ENCODE measurements at places on chromosomes 7 and 10.

DNA sequence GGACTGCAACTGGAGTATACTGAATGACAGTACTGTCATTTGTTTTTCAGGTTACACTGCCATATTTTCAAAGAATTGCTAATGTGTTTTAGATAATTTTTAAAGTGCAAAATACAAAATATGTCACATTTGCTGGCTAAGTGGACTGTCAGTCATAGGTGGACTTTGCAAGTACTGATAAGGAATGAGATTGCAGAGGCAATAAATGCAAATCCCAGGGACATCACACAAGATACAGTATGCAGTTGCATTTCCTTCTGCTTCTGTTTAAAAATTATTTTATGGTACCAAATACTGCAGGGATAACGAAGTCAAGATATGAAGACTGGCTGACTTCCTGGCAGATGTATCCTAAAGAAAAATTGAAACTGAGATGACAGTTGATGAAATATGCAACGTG is 237.6 kb upstream of the MAGI2 start:
- DNase-seq = no peak

GRCh38 chr7:68700414-68700813 is 897.9 kb upstream of the AUTS2 start:
- no peak for DNase-seq

GRCh38 chr7:99541212-99541611 is 10.7 kb downstream of the FAM200A start:
- DNase-seq = no peak

DNA sequence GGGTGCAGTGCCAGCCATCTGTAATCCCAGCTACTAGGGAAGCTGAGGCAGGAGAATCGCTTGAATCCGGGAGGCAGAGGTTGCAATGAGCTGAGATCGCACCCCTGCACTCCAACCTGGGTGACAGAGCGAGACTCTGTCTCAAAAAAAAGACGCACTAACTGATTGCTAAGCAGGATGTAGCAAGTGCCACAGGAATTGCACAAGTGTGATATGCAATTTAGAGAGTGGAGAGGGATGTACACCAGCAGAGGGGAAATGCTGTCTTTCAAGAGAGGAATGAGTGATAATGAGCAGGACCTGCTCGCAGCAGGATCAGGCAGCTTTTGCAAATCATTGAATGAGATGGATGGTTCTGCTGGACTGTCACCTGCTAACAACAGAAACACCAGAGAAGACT is 13.3 kb upstream of the SLC16A12 start:
- DNase-seq = no peak

DNA sequence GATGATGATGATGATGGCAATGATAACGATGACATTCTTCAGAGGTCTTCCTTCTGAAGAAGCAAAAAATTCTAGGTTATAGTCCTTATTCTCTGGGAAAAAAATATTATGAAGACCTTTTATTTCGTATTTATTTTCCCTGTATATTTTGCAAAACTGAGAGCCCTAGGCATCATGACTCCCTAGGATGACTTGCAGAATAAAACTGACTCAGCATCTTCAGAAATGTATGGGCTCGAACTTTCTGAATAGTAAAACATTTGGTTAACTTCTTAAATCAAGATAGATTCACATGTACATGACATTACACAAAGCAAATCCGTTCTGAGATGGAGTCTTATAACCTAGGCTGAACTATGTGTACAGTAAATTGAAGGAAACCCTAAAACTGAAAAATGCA is 29.4 kb downstream of the DKK1 start:
- no peak for DNase-seq

DNA sequence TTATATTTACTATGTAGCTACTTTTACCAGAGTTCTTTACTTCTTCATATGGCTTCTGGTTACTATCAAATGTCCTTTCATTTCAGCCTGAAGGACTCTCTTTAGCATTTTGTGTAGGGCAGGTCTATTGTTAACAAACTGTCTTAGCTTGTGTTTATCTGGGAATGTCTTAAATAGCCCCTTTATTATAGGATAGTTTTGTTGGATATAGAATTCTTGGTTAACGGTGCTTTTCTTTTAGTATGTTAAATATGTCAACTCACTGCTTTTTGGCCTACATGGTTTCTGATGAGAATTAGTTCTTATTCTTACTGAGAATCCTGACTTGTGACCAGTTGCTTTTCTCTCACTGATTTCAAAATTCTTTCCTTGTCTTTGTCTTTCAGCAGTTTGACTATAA is 169.0 kb downstream of the ADK start:
- DNase-seq = no peak

- DNase-seq = no peak
Measured at GRCh38 chr10:16271571-16271970, 165.2 kb upstream of the PTER start.

- DNase-seq = no peak
Measured at GRCh38 chr7:32533276-32534029, 38.2 kb downstream of the AVL9 start.

DNA sequence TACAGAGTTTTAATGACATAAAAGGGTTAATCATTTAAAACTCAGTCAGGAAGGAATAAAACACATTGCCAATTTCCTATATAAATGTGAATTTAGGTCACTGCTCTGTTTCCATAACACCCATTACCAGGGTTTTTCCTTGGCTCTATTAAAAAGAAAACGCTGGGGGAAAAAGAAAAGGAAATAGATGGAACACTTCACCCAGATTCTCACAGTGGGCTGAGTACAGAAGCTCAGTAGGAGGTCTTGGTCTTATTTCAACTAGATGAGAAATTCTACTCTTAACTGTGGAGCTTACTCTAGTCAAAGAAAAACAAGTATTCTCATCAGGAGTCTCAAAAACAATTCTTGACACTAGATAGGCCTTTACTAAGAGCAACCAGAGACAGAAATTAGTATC is 36.5 kb downstream of the GLUD1 start:
- DNase-seq = no peak

DNA sequence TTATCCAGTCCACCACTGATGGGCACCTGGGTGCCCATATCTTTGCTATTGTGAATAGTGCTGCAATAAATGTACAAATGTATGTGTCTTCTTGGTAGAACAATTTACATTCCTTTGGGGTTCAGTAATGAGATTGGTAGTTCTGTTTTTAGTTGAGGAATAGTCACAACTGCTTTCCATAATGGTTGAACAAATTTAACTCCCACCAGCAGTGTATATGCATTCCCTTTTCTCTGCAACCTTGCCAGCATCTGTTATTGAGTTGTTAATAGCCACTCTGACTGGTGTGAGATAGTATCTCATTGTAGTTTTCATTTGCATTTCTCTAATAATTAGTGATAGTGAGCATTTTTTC is 27.8 kb downstream of the COA1 start:
- DNase-seq = no peak

GRCh38 chr7:128454808-128455542 is 703 bp upstream of the HILPDA start:
- no peak for DNase-seq

DNA sequence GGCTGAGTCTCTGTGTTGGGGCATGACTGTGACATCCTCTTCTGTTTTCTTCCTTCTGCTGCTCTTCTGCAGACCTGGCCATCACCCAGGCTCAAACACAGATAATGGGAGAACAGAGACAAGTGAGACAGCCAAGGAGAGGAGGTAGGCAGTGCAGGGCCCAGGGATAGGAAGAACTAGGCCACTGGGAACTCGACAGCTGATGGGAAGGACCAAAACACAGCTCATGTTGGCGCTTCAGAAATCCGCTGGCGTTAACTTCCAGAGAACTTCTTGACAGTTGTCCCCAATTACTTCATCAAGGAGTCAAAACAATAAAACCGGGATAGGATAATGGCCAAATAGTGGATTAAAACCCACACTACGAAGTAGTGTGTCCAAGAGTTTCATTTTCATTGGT is 97.0 kb upstream of the PALS2 start:
- no peak for DNase-seq

GRCh38 chr7:93148727-93149126 is 542 bp upstream of the SAMD9L start:
- no peak for DNase-seq

DNA sequence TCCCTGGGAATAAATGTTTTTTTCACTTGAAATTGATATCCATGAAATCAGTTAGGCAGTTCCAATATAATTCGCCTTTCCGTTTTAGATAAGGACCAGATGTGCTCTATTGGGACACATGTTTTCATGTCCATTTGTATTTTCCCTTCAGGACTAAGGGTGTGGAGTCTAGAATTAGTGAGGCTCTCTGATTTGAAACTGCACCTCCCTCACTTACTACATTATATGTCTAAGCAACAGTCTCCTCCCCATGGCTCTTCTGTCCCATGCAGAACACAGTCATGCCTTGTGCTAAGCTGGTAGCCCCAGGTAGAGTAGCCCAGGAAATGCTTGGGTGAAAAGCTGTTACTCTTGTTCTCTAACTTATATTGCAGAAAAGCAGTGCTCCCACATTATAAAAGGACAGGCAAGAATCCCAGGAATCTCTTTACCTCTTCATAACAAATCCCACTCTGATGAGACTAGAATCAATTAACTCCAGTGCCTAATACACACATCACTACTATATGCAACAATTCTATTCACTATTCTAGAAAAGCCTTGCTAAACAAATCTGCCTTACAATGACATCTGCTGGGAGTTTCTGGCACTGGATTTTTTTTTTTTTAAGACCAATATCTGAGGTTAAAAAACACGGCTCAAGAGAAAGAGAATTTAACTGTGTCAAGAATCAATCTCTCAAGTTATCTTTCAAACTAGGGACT is 293.9 kb downstream of the SNX13 start:
- no peak for DNase-seq

DNA sequence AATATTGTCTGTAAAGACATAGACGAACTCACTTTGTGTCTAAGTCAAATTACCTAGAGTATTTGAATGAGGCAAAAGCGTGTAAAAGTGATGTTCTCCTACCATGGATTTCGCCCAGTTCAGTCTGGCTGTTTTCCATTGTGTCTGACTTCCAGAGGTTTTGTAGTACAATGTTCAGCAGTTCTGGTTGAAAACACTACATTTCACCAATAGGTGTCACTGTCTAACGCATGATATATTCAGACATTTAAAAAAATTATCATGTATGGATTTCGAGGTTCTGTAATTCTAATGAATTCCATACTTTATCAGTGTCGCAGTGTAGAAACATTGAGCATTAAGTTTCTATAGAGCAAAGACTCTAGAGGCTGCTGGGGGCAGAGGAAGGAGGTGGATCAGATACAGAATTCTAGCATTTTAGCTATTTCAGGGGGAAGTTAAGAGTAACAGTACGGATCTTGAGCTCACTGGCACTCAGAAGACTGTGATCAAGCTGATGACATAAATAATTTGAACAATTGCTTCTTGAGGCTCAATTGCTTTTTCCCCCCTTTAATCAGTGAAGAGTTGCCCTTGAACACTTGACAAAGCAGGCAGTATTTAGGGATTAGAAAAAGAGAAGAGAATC is 196.9 kb upstream of the RHOBTB1 start:
- DNase-seq = no peak

- no peak for DNase-seq
Measured at GRCh38 chr7:158832994-158833393, 3.7 kb upstream of the ESYT2 start.
